ENCODE measurements at places on chromosomes 6 and 20. TPM values are rescaled to one million over a fixed set of nuclear protein-coding genes. Genes with fewer than 3 reads are reported as not detected.

DNA sequence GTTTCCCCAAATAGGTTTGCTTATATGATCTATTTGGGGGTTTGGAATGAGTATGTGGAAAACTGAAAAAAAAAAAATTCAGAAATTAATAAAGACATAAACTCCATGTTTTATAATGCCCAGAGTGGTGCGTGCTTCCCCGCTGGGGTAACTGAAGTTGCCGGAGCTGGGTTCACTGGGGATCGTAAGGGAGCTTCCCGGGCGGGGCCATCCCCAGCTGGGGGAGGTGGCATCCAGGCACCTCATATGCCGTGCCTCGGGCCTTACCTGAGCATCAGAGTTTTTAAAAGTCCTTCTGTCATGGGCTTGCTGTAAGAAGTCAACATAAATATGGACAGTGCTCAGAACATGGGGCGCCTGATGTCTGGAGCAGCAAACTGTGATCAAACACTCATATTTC is 17.9 kb upstream of the RAMACL start:
- no peak for DNase-seq

- no peak for DNase-seq
Observed at GRCh38 chr20:41176711-41177552, 39.6 kb downstream of the PLCG1 start.

- DNase-seq: no peak
Observed at GRCh38 chr6:52493669-52494068, 73.5 kb downstream of the EFHC1 start.

Gene C20orf204
- total RNA-seq: 0.40 TPM

DNA sequence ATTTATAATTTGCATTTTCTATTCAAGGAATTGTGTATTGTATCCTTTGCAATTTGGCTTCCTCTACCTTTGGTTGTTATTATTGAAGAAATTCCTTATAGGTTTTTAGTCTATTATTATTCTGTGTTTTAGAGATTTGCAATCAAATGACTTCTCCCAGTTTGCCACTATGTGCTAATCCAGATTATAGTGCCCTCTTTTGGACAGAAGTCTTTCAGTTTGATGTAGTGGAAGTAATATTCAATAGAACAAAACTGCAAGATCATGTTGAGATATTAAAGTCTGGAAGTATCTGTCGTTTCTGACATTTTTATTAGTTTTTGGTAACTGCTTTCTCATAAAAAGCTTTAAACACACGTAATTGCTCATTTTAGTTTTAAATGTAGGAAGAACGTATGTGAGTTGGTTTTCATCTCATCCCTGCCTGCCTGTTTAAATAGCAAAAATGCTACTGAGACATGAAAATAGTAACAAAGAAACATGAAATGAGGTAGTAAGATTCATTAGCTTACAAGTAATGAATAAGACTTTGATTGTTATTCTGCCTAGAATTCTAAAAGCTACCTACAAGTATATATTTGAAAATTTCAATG is 72.8 kb downstream of the RTN4IP1 start:
- DNase-seq: no peak

Gene RXRB
- 35.0 TPM for total RNA-seq

GRCh38 chr20:1334761-1335160 is 5.8 kb upstream of the SDCBP2 start:
- DNase-seq: no peak

GRCh38 chr20:5880326-5880725 is 70.0 kb downstream of the TRMT6 start:
- DNase-seq: no peak

Gene ELOVL2
- 0.75 TPM for total RNA-seq

- DNase-seq: no peak
Observed at GRCh38 chr6:20569000-20569610, 34.8 kb downstream of the CDKAL1 start.

DNA sequence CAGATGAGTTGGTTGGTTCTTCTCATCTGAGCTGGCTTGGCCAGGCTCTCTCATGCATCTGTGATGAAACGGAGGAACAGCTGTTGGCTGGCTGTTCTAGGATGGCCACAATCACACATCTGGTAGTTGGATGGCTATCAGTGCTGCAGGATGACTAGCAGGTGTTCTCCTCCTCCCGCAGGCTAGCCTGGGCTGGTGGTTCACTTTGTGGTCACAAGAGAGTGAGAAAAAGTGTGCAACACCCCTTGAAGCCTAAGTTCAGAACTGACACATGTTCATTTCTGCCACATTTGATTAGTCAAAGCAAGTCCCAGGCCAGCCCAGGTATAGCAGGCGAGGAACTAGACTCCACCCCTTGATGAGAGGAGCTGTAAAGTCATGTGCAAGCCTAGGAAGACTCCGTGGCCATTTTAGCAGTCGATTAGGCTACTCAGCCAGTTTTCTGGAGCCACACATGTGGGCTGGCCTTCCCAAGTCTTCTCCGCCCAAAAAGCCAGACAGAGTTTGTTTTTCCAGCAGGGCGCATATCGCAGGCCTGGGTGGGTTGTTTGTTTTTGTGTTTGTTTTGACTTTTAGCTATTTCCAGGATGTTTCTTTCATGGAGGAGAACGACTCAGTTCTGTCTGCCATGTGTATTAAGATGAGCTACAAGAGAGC is 120.8 kb downstream of the ISM1 start:
- DNase-seq: no peak

Gene C4B
- 68.0 TPM for total RNA-seq

- DNase-seq: no peak
Observed at GRCh38 chr6:15524861-15525401, 137.9 kb downstream of the DTNBP1 start.

Gene TUBB1
- 0.18 TPM for total RNA-seq

GRCh38 chr6:150745896-150746295 is 119.6 kb upstream of the MTHFD1L start:
- DNase-seq: peak; percentile 68

DNA sequence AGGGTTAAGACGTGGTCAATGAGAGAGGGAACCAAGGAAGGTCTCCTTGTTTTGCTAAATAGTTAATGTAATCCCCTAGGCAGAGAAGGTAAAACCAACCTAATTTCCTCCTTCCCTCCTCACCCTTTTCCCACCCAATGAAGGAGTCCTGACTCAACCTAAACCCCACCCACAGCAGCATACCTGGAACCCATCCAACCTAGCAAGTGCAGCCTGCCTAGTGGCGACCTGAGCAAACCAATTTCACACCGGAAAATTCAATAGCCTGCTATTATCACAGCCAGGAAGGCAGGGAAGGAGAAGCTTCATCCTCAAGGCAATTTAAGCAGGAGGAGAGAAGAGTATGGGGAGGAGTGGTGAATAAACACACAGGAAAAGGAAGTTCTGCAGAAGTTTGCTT is 46.9 kb downstream of the OSTM1 start:
- DNase-seq: no peak

Gene SPDEF
- not detected for total RNA-seq

Gene STMND1
- not detected for total RNA-seq

GRCh38 chr6:2855061-2855519 is 13.4 kb upstream of the SERPINB1 start:
- no peak for DNase-seq

- no peak for DNase-seq
Observed at GRCh38 chr6:125294925-125295324, 6.8 kb downstream of the HDDC2 start.

Gene RPL10A
- total RNA-seq: 509 TPM

GRCh38 chr6:155154158-155154830 is 109.5 kb upstream of the CLDN20 start:
- no peak for DNase-seq

DNA sequence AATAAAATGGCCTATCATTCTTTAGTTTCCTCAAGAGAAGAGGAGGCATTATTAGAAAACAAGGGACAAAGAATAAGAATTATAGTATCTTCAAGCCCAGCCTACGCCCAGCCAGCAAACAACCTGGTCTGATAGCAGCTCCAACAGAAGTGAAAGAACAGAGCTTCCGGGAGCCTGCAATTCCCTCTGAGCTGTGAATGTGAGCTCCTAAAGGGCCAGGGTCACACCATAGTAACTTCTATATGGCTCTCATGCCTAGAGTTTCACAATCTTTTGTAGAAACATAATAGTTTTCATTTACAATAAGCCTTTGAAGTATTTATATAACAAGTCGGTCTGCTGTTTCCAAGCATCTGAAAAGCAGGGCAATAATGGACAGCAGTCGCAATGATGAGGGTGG is 116.5 kb downstream of the SMLR1 start:
- DNase-seq: no peak

- no peak for DNase-seq
Observed at GRCh38 chr6:143055891-143056290, 4.8 kb upstream of the AIG1 start.

DNA sequence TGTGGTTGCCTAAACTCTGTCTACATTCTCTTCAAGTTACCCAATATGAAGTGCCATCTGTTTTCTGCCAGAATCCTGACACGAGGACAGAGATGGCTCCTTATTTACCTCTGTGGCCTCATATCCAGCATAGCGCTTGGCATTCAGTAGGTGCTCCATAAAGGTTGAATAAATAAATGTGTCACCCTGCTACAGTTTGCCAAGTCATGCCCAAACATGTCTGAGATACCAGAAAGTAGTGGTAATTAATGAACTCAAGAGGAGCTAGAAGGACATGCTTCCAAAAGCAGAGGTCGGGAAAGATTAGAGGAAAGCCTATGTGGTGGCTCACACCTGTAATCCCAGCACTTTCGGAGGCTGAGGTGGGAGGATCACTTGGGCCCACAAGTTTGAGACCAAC is 30.9 kb upstream of the E2F3 start:
- no peak for DNase-seq

GRCh38 chr20:53003420-53004154 is 31.4 kb downstream of the TSHZ2 start:
- no peak for DNase-seq

GRCh38 chr6:41674231-41675000 is 36.1 kb downstream of the MDFI start:
- no peak for DNase-seq

DNA sequence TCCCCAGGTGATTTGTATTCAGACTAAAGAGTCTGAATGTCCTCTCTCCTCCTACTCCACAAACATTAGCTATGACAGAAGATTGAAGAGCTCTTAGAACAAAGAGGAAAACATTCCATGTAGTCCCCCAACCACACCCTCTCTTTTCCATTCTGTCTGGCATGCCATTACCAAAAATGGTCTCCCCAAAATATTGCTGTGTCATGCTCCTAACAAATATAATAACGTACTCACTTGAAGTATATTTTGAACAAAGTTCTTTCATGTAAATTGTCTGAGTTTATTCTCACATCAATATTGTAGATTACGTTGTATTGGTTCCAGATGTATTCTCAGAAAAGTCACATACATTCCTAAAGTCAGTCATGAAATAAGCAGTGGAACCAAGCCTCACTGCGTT is 467.3 kb upstream of the IRAK1BP1 start:
- DNase-seq: no peak

- no peak for DNase-seq
Observed at GRCh38 chr6:112990971-112991370, 643.8 kb downstream of the RFPL4B start.

GRCh38 chr6:147156218-147156617 is 48.0 kb upstream of the STXBP5 start:
- no peak for DNase-seq

DNA sequence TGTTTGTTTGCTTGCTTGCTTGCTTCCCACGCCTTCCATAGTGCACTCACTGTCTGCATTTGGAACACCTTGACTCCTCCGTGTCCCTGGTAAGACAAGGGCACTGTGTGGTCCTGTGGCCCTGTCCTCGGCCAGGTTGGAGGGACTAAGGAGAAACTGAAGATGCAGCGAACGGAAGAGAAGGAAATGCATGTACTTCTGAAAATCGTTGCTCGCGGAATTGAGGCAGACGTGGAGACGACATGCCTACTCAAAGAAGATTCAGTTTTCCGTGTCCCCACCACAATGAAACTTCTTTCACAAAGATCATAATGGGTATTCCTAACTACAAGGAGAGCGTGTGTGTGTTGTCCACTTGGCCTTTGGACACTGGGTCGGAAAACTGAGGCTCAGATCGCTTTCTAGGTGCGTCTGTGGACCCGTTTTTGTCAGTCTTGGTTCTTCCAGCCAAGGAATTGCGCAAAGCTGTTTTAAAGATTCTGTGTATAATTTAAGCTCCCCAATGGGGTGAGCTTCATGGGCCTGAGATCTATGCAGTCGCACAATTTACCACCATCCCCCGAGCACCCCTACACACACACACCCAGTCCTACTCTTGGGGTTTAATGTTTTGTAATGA is 120.4 kb upstream of the ZNF184 start:
- DNase-seq: no peak

- no peak for DNase-seq
Observed at GRCh38 chr6:12196326-12196936, 93.7 kb upstream of the EDN1 start.

DNA sequence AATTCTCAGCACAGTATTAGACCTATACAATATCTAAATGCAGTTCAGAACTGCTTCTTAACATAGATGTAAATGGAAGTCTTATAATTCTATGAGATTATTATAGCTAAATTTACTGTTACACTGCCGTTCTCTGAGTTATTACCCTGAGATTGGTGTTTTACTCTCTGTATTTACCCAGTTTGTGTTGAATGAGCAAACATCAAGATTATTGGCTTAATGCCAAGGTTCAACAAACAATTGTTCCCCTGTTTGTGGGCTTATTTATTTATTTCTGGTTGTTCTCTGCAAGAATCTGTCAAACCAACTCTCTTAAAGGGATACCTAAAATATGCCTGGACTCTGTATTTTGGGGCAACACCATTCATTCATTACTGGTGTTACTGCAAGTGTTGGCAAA is 5.2 kb upstream of the STMND1 start:
- DNase-seq: no peak

Gene KCNQ2
- total RNA-seq: not detected

DNA sequence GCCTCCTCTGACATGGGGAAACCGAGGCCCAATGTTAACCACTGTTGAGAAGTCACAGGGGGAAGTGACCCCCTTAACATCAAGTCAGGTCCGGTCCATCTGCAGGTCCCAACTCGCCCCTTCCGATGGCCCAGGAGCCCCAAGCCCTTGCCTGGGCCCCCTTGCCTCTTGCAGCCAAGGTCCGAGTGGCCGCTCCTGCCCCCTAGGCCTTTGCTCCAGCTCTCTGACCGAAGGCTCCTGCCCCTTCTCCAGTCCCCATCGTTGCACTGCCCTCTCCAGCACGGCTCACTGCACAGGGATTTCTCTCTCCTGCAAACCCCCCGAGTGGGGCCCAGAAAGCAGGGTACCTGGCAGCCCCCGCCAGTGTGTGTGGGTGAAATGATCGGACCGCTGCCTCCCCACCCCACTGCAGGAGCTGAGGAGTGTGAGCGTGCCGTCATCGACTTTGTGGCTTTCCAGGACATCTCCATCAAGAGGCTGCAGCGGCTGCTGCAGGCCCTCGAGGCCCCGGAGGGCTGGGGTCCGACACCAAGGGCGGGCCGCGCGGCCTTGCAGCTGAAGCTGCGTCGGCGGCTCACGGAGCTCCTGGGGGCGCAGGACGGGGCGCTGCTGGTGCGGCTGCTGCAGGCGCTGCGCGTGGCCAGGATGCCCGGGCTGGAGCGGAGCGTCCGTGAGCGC is 1.6 kb downstream of the TNFRSF6B start:
- DNase-seq: no peak

Gene UBE2C
- total RNA-seq: 1.5 TPM

Measured in heart right ventricle (tissue), 16 donors.